Effector memory CD8-positive, alpha-beta T cell (primary cell): ENCODE measurements at places on chromosomes 2 and 18.

- no peak for DNase-seq
Measured at GRCh38 chr18:76345901-76346300, 149.1 kb downstream of the ZNF516 start.

GRCh38 chr2:207763303-207763917, 6.3 kb downstream of the FZD5 start:
- no peak for DNase-seq

GRCh38 chr2:73072129-73072395, 550 bp upstream of the SFXN5 start:
- DNase-seq = no peak

- no peak for DNase-seq
Measured at GRCh38 chr2:216880509-216881184, 20.8 kb upstream of the TNP1 start.

GRCh38 chr2:129667577-129667976, 311.9 kb upstream of the RAB6C start:
- DNase-seq = no peak

GRCh38 chr2:459931-460330, 172.0 kb upstream of the ALKAL2 start:
- no peak for DNase-seq

GRCh38 chr2:194301946-194302345, 1355.1 kb upstream of the SLC39A10 start:
- DNase-seq = no peak

DNA sequence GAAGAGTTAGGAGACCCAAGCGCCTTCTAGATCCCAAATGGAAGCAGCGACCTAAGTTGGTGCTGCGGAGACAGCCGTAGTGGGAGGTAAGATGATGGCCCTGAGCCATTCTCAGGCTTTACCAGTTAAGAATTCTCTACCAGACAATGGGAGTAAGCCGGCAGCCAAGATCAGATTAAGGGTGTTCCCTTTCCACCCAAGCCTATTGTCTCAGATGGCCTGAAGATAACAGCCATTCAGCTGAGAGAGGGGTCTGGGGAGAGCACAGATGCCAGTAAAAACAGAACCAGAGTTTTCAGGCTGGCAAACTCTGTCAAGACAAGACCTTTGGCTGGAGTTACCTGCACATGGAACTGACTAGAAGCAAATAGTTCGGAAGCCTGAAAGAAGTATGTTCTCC, 191.7 kb upstream of the HAAO start:
- DNase-seq = no peak

DNA sequence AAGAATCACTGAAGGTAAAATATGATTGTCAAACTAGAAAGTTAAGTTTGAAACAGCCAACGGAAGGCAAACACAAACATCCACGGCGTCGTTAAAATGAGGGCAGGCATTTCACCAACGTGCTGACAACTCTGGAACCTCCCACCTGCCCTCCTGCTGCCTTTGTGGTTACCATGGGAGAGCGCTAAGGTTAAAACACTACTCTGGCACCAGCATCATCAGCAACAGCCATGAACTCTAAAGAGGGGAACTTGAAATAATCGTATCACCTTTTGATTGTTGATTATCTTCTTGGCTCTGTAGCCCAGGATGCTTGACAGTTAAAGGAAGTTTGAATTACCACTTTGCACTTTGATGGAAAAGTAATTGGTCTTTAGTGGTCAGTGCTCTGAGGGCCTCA, 34.7 kb downstream of the CYB5A start:
- DNase-seq = no peak

DNA sequence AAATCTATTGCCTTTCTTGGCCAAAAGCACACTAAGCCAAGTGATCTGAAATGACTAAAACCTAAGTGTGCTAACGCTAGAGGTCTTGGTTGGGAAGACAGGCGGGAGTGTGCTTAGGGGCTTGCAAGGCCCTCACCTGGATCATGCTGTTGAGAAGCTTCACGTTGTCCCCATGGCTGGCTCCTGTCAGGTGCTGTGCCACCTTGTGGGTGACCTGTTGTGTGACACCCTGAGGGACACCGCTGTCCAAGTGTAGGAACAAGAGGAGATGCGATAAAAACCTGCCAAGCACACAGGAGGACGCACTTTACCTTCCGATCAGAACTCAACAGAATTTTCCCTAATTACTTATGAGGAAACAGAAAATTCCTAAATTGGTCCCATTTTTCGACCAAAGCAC, 50.8 kb downstream of the EPG5 start:
- no peak for DNase-seq

DNA sequence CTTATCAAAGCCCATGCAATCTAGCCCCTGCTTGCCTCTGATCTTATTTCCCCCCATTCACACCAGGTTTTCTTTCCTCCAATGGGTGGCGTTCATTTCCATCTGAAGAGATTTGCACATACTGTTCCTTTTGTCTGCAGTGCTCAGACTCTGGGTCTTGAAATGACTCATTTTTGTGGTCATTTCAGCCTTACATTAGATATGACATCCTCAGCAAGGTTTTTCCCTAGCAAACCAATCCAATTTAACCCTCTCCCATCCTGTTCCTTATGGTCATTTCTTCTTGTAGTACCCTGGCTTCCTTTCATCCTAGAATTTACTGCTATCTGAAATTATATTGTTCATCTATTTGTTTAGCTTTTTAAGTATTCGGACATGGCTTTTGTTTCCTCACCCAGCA, 42.5 kb upstream of the SCN1A start:
- no peak for DNase-seq

DNA sequence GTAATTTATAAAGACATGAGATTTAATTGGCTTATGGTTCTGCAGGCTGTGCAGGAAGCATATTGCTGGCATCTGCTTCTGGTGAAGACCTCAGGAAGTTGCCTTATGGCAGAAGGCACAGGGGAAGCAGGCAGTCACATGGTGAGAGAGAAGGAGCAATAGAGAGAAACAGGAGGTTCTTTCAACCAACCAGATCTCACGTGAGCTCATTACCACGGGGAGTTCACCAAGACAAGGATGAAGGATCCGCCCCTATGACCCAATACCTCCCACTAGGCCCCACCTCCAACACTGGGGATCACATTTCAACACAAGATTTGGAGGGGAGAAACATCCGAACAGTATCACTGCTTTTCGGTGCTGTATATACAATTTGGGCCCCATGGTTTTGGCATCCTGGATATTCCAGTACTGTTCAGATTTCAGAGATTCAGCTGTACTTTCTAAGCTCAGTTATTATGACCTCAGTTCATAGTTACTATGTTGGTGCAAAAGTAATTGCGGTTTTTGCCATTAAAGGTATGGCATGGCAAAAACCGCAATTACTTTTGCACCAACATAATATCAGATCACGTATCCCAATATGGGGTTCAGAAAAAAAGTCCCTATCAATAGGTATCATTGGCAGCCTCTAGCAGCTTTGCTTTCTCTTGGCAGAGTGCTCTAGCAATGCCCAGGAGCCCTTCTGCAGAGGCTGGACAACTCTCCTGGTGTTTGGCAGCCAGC, 189.6 kb upstream of the SIX3 start:
- DNase-seq = no peak

GRCh38 chr2:237351796-237352195, 62.2 kb downstream of the COL6A3 start:
- DNase-seq = no peak

DNA sequence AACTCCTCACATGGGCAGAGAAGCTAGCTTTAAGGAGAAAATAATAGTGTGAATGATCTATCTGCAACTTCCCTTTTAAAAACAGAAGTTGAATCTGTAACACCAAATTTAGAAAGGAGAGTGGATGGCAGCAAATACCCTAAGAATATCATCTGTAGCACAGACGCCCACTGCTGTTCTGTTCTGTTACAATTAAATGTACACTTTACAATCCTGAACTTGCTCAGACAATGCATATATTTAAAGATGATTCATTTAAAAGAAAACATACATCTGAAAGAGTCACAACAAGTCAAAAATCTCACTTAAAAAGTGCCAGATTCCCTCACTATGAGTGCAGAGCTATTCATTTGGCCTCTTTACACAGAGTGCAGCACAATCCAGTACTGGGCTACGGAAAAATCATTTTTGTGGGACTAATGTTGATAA, 8.0 kb upstream of the SERTAD2 start:
- DNase-seq = no peak

- no peak for DNase-seq
Measured at GRCh38 chr2:227759411-227760118, 13.9 kb downstream of the SCYGR8 start.

- no peak for DNase-seq
Measured at GRCh38 chr18:8424481-8424880, 184.8 kb upstream of the RAB12 start.

- DNase-seq = no peak
Measured at GRCh38 chr2:204407204-204408014, 137.9 kb upstream of the PARD3B start.

- DNase-seq = no peak
Measured at GRCh38 chr2:144704709-144705095, 184.8 kb upstream of the ZEB2 start.

- DNase-seq = no peak
Measured at GRCh38 chr2:238569507-238570195, 142.9 kb downstream of the ASB1 start.

GRCh38 chr2:97967931-97968627, 27.7 kb downstream of the TMEM131 start:
- DNase-seq = no peak

- no peak for DNase-seq
Measured at GRCh38 chr2:62176801-62177200, 19.1 kb upstream of the B3GNT2 start.

GRCh38 chr2:9460441-9461017, 13.8 kb upstream of the IAH1 start:
- no peak for DNase-seq

DNA sequence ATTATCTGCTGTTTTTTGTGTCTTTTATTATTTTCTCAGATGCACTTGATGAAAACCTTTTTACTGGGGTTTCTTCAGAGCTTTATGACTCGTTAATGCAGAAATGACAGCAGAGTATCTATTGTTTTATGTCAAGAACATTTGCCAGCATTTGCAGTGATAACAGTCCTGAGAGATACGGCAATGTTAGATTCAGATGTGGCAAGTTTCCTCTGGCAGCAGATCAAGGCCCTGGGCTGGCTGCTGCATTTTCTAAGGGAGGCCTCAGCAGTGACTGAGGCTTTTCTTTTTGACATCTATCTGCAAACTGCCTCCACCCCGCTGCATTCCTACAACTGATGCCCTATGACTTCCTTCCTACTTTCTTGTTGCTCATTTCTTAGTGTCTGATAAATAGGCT, 40.2 kb downstream of the EFEMP1 start:
- no peak for DNase-seq

DNA sequence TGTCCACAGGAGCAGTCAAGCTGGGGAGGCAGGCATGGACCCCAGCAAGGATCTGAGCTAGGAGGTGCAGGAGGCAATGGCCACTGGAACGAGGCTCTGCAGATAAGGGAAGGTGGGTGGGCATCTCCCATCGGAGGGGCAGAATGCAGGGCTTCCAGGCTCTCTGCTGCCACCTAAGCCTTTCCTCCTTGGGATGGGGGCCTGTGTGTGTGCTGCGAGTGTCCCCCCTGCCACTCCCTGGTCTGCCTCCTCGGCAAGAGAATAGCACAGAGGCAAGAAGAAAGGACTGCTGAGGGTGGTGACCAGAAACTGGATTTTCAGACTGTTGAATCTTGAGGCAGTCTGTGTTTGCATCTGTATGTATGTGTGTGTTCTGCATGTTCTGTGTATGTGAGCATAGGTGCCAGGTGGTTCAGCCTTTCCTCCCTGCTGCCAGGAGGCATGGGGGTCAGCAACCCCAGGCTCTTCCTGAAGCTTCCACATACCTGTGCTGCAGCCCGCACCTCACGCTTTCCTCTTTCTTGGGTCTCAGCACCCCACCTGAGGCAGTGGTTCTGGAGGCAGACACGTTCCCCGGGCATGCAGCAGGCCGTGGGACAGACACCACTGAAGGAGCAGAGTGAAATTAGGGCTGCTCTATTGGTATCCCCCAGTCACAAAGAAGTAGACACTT, 86.7 kb downstream of the EPAS1 start:
- DNase-seq = no peak

GRCh38 chr2:59868981-59869380, 684.5 kb downstream of the BCL11A start:
- no peak for DNase-seq

DNA sequence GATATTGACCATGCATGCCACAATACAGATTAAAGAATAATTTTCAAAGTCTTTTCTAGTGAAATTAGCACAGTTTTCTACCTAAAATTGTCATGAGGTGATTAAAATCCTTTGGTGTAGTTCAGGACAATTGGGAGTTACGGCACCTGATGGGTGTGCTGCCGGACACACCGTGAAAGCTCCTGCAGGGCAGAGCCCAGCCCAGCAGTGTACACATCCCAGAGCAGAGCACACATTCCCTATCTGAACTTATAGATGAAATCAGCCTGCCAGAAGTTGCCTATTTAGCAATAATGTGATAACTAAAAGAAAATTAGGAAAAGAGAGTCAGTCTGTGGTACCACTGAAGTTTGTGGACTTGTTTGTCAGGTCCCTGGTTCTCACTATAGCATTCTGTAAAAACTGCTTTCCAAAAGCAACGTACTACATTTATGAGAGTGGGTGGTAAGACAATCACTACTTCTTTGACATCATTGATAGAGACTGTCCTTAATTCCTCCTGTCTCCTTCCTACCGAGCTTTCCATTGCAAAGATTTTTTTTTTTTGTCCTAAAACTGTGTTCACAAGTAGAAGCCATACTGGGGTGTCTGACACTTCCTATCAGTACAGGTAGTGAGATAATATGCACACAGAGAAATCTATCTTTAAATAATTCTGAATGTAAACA, 3.4 kb downstream of the CYTIP start:
- no peak for DNase-seq

GRCh38 chr2:81195774-81196382, 891.3 kb upstream of the LRRTM1 start:
- DNase-seq = no peak

DNA sequence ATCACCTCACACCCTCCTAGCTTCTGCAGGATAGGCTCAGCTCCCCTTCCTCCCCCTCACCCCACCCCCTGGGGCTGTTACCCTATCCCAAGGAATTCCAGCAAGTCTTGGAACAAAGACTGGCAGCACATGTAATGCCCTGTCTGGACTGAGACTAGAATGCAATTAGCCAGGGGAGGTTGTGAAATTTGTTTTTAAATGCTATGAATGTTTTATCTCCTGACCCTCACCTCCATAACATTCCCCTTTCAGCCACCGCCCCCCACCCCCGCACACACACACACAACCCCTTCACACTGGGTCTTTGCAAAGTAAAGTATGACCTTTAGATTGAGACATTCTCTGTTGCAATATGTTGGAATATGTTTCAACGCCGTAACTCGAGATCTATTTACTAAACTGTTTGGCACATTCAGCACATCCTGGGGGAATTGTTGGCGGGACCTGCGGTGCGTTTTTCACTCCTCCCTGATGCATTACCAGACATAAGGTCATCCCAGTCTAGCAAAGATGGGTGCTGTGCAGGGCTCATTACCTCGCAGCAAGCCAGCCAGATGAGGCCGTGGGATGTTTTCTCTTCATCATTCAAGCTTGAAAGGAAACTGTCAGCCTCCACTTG, 290.7 kb upstream of the SLC14A2 start:
- DNase-seq = no peak

- no peak for DNase-seq
Measured at GRCh38 chr2:58155160-58155778, 85.9 kb downstream of the FANCL start.

- no peak for DNase-seq
Measured at GRCh38 chr18:23138471-23138870, 3.2 kb downstream of the CABLES1 start.
